ENCODE measurements at places on chromosomes 11 and 22.
A peak's percentile ranks its signal among the peaks of the same experiment; 100 is the strongest.

GRCh38 chr11:30483056-30483455 is 103.1 kb downstream of the MPPED2 start:
- DNase-seq, result no peak

GRCh38 chr11:125958872-125959400 is 13.1 kb downstream of the VSIG10L2 start:
- no peak for DNase-seq

DNA sequence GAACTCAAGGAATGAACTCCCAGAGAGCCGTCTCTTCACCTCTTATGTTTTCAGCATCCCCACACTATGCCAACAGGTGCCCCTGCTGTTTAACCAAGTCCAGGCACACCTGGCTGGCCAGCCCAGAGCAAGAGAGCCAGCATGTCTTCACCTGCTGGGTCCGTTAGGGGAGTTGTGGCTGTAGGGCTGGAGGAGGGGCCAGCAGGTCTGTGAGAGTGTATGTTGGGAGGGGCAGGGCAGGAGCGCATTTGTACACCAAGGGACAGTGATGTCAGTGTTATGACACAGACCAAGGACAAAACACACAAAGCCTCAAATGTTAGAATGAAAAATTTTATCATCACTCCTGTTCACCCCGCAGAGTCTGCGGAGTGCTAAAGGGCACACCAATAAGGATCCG is 5.8 kb downstream of the PATZ1 start:
- no peak for DNase-seq

DNA sequence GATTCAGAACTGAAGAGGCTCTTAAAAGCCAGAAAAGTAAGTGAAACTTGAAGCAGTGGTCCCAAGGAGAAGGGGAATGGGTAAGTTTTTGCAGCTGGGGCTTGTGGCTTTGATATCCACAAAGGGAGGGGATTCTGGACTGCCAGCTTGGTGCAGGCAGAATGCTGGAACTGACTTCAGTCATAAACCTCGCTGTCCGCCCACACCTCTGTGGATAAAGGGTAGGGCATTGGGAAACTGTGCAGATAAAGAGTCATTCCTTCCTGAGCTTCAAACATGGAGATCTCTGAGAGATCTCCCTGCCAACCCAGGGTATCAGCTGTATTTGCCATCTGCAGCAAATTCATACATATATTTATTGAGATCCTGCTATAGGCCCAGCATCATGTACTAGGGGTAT is 124.3 kb upstream of the OR9Q1 start:
- no peak for DNase-seq

DNA sequence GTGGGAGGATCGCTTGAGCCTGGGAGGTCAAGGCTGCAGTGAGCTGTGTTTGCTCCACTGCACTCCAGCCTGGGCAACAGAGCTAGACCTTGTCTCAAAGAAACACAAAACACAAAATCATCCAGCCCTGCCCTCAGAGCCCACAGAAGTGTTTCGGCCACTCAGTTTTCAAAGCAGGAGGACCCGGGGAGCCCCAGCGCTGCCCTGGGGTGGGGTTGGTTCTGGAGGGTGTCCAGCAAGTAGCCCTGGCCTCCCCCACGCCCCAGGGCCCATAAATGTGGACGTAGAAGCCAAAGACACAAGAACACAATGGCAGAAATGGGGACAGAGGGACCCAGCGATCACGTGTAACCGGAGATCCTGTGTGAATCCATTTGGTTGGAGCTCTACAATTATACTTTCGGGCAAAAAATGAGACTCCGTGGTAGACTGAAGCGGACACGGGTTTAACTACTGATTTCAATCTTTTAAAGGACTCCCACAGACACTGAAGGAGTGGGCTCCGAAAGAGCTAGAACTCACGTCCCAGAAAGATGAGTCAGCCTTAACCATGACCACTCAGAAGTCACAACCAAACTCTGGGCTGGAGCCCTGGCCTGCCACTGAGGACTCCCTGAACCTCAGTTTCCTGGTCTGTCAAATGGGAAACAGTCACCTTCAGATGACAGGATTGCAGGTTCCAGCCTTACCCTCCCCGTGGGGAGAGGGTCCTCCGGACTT is 9.0 kb upstream of the CYTH4 start:
- no peak for DNase-seq

DNA sequence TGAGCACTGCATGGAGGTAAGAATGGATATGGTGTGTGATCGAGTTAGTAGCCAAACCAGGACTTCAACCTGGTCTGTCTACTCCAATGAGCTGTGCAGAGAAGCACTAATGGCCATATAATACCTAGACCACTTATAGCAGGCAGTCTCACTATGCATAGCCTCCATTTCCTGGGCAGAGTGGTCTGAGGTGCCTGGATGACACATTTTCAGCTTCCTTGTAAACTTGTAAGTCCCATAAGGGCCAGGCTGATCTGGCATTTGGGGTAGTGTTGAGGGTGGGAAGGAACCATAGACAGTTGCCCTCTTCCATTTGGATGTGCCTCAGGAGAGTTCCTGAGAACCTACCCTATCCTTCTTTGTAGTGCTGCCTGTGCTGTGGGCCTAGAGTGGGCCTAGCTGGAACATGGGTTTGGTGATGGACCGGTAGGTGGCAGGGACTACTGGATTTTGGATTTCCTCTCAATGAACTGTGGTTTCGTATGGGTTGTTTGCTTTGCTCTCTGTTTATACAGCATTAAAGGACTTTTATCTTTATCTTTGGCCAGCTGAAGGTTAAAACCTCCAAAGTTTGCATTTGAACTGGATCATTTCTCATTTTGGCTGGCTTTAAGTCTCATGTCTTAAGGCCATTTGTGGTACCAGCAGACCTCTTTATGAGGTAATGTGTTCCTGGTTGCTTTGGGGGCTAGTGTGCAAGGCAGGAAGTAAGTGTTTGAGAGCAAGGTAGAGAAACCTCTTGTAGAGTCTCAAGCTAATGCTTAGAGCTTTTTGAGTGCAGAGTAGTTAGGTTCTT is 86.9 kb downstream of the STIM1 start:
- no peak for DNase-seq

GRCh38 chr11:33588056-33588455 is 112.6 kb downstream of the C11orf91 start:
- no peak for DNase-seq

DNA sequence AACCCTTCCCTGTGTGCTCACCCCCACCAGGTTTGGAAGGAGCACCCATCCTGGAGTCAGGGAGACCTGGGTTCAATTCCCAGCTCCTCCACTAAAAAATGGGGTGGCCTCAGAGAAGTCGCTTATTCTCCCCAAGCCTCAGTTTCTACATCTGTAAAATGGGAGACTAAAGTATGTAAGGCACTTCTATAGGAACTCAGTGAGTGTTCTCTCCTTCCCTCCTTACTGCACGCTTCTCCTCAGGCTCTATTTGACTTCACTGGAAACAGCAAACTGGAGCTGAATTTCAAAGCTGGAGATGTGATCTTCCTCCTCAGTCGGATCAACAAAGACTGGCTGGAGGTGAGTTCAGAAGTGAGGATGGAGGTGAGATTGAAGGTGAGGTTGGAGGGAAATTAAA is 11.3 kb downstream of the NCF4 start:
- DNase-seq, result no peak

DNA sequence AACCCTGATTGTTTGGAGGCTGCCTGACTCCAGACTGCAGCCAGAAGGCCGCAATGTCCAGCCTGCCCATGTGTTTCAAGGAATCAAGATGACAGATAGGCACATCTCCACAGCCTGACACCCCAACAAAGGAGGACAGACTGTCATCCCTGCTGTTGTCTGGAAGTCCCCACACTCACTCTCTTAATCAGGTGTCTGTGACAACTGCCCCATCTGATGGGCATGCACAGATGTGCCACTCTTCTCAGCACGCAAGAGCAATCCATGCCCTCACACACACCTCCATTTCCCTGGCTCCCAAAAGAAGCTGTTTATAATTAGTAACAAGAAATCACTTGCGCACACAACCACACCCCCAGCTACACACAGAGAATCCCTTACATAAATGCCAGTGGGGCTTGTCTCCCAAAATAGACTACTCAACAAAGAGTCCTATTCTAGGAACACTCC is 117.6 kb downstream of the C11orf58 start:
- no peak for DNase-seq

GRCh38 chr11:127859941-127860354 is 727.4 kb downstream of the ETS1 start:
- DNase-seq, result no peak

DNA sequence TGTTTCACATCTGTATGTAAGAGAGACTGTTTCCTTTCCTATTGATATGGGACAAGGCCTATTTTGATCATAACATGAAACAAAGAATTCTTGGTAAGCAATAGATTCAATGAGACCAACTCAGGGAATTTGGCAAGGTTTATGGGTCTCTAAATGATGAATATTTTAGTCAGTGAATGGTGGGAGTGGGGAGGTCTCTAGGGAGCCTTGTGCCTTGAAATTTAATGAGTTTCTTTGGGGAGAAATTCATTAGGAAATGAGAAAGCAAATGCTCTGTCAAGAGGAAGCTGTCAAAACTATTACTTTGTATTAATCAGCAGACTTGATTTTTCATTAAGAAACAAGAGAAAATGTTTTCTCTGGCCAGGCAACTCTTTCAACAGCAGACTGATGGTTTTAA is 921.7 kb upstream of the API5 start:
- no peak for DNase-seq

DNA sequence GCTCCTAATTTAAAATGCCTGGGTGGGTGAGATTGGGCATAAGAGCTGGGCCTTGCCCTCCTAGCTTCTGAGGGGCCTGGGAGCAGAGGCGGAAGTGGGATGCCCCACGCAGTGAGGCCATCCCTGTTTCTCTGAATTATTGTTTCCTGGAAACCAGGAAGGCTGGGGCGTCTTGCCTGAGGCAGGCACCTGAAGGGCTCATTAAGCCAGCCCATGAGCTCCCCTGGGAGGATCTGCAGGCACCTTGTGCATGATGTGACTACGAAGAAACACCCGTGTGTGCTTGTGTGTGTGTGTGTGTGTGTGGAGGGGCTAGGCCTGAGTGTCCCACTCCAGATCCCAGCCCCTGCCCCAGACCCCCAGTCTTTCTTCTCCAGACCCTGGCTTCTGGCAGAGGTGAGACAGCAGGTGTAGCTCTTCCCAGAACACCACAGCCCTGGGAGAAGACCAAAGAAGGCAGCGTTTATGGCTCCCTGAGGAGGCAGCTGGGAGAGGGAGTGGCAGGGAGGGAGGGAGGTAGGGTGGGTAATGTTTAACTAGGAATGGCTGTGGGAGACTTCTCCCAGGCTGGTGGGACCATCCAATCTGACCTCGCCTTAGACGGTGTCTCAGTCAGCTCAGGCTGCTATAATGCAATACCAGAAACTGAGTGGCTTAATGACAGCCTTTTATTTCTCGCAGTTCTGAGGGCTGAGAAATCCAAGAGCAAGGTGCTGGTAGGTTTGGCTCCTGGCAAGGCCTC is 2.1 kb upstream of the BATF2 start:
- DNase-seq, result no peak

GRCh38 chr11:126430581-126431335 is 75.3 kb downstream of the ST3GAL4 start:
- DNase-seq, result no peak

GRCh38 chr11:3853899-3854659 is 1.4 kb upstream of the STIM1 start:
- no peak for DNase-seq

GRCh38 chr11:2933375-2934020 is 4.3 kb upstream of the PHLDA2 start:
- DNase-seq, result peak; percentile 65

DNA sequence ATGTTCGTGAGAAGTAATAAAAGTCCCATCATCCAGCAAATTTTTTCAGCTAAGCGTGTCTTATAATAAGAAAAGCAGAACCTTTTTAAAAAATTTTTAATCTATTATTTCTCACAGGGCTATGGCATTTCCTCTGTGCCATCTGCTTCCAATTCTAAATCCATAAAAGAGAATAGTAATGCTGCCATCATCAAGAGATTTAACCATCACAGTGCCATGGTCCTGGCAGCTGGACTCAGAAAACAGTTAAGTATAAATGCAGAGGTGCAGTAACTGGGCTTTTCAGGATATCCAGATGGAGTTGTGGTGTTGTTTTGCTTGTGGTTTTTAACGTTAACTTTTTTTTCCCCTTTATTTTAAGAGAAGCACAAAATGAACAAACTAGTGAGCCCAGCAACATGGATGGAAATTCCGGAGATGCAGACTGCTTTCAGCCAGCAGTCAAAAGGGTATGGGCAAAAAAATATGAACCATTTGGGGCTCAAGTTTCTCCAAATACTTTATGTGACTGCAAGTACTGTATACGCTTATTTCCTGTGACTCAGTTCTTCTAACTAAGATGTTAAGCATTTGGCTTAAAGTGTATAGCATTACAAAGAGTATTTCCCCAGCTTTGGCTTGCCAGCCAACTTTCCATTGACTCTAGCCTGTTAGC is 25.2 kb downstream of the GTF2H1 start:
- peak; percentile 31 for DNase-seq

DNA sequence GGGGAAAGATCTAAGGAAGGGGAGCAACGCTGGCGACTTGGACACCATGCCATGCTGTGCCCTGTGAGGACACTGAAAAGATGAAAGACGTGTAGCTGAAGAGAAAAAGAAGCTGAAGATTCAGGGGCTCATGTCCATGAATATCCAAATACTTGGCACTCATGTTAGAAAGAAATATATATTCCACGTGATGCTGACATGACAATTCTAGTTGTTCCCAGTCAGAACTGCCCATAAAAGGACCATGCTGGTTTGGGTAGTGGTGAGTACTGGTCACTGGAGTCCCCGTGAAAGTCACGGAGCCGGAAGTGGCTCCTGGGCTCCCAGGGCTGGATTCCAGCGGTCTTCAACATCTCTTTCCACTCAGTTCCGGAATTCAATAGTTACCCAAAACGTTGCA is 9.9 kb downstream of the MS4A15 start:
- no peak for DNase-seq

- DNase-seq, result no peak
These were observed 17.3 kb downstream of the APOL3 start for GRCh38 chr22:36143066-36143815.

DNA sequence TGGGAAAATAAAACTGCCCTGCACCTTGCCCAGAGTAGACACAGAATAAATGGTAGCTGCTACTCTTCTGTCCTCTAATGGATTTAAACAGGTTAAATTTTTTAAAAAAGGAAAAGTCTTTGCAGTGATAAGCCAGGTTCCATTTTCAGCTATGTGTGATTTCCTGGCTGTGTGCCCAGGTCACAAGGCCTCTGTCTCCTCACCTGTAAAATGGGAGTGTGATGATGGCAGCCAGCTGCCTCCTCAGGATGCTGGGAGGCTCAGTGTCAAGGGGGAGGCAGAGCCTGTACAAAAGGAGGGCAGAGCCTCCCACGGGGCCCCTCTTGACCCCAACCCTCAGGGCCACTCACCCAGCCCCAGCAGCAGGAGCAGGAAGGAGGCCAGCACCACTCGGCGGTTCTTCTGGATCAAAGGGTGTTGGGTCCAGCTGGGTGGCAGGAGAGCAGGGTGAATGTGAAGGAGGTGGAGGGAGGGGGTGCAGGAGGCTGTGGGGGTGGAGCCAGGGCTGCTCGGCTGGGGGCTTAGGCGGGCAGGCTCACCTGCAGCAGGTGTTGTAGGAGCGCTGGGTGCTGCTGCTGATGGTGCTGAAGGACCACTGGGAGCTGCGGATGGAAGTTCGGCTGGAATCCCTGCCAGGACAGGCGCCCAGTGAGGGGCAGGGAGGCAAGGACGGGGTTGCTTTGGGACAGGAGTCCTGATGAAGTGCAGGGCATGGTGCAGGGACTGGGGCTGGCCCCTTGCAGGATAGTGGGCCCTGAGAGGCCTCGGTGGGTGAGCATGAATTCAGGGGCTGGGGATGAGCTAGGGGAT is 1.9 kb downstream of the TMEM134 start:
- DNase-seq, result no peak

- DNase-seq, result no peak
These were observed 119.5 kb upstream of the NARS2 start for GRCh38 chr11:78694152-78694551.

Data from fibroblast of the conjunctiva (primary cell).